Large intestine (tissue), 12 donors: ENCODE measurements at places on chromosomes 2 and 18.
A peak's percentile ranks its signal among the peaks of the same experiment; 100 is the strongest.

- peak; percentile 88 for DNase-seq
Measured at GRCh38 chr2:227450311-227450841, 21.6 kb upstream of the AGFG1 start.

DNA sequence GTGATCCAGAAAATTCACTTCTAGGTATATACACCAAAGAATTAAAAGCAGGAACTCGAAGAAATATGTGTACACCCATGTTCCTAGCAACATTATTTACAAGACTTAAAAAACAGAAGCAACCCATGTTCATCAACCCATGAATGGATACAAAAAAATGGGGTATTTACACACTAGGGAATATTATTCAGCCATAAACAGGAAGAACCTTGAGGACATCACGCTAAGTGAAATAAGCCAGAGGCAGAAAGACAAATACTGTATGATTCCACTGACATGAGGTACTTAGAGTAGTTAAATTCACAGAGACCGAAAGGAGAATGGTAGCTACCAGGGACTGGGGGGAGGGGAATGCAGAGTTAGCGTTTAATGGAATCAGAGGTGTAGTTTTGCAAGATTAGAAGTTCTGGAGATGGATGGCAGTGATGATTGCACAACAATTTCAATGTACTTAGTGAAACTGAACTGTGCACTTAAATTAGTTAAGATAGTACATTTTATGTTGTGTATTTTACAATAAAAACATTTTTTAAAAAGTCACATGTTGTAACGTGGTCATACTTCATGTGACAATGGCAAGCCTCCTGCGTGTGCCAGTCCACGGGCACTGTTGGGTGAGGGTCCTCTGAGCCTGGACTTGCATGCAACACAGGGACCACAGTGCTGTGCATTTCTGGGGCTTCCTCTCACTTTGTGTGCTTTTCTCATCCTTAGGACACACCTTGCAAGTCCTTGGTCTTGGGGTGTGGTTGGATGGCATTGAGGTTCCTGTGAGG is 206.1 kb upstream of the HDAC4 start:
- no peak for DNase-seq

- peak; percentile 38 for DNase-seq
Measured at GRCh38 chr2:28979576-28980366, 1.3 kb upstream of the TOGARAM2 start.

- no peak for DNase-seq
Measured at GRCh38 chr18:8874872-8875271, 169.5 kb downstream of the MTCL1 start.

DNA sequence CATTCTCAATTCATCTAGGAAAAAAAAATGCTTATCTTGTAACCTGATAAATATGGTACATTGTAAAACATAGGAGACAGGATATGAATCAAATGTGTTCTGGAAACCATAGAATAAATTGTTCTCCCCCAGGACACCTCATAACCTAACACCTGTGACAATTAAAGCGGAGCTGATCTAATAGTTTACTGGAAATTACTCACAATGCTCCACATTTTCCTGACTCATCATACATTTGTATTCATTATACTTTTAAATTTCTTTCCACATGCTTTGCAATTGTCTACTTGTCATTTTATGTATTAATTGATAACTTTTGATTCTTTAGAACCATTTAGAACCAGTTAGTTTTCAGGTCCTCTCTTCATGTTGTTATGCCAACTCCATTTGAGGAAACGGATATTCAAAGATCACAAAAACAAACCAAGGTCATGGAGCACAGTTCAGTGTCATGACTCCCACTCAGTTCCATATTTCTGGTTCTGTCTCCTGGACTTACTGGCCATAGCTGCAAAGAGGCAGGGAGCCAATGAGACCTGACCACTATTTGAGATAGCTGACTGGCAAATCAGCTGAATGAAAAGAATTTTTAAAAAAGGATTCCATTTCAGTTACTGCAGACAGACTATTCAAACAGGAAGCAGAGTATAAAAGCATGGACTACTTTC is 128.5 kb downstream of the CALCRL start:
- no peak for DNase-seq

DNA sequence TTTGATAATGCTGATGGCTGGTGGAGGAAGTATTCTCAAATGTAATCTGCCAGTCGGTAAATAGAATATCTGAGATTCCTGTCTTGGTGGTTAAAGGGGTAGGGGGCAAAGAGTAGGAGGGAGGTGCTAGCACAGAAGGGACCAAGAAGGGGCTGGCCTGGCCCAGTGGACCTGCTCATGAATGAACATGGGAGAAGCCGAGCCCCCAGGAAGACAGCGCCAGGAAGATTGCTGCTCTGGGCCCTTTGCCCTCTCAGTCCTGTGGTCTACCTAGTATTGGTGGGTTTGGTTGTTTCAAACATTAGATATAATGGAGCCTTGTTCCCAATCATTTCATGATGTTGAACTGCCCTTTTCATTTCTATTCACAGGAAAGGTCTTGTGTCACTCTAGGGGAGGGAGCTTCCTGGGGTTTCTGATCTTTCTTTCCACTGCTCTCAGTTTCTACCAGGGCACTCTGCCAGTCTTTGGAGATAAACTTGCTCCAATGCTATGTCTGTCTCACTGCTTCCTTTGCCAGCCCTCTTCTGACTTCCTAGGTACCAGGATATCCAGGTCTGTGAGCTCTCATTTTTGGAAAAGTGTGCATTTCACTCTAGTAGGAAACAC is 5.3 kb upstream of the MOCOS start:
- DNase-seq: no peak

DNA sequence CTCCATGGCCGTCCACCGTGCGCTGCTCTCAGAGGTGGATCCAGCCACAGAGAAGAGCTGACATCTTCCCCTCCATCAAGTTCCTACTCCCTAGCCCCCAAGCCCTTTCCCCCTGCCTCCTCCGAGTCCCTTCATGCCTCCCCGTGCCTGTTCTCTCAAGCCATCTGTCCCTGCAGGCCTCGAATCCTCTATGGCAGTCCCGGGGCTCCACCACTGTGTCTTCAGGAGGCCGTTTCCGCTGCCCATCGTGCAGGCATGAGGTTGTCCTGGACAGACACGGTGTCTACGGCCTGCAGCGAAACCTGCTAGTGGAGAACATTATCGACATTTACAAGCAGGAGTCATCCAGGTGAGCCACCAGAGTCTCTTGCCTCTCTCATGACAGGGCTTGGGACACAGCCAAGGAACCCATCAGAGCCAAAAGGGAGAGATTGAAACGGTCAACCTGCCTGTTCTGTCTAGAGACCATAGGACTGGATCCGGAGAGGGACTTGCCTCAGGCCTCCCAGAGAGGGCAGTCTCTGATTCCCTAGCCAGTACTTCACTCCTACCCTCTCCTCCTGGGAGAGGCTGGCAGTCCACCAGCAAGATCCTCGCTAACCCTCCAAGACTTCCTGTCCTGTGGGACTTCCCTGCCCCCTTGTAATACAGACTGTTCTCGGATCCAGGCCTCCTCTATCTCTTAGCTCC is 9.7 kb downstream of the UCN start:
- DNase-seq: no peak

DNA sequence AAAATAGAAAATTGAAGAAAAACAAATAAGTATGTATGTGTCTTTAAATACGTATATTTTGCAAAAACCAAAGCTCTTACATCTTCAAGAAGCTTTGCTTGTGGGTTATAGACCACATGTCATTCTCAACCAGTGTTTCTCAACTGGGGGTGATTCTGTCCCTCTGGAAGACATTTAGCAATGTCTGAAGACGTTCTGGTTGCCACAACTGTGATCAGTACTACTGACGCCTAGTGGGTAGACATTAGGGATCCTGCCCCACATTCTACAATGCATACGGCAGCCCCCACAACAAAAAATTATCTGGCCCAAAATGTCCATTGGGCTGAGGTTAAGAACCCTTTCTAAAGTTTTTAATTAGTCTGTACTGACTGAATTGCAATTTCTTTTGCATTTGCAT is 48.4 kb downstream of the UNC50 start:
- no peak for DNase-seq

GRCh38 chr2:238067939-238068338 is 7.1 kb downstream of the SCLY start:
- DNase-seq: no peak

GRCh38 chr18:43578706-43579105 is 301.4 kb upstream of the SYT4 start:
- DNase-seq: no peak

GRCh38 chr18:32019251-32019948 is 775 bp downstream of the RNF125 start:
- peak; percentile 52 for DNase-seq

DNA sequence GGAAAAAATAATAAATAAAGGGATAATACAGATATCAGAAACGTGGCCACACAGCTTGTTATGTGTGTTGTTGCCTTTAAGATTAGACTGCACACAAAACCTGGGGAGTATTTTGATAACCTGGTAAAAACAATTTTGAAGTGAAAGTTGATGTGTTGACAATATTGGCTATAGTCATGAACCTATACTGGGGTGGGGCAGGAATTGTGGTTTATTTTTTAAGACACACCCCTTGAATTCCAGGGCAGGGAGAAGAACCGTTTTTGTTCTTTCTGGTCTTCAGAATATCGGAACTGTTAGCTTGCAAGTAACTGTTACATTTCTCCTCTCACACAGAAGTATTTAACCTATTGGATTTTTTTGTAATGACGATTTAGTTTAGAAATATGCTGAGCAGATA is 80.4 kb downstream of the LIMS1 start:
- DNase-seq: no peak

- DNase-seq: no peak
Measured at GRCh38 chr18:30623401-30624065, 419.0 kb downstream of the DSC3 start.

DNA sequence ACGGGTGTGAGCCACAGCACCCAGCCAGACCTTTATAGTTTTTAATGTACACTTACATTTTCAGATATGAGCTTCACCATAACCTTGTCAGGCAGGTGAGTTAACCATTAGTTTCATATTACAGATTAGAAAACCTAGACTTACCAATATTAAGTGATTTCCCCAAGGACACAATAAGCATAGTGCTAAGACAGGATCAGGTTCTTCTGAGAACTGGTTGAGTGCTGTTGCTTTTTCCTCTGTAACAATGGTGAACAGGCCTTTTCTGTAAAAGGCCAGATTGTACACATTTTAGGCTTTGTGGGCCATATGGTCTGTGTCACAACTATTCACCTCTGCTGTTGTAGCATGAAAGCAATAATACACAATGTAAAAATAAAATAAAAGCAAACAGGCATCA is 332.0 kb downstream of the PIK3C3 start:
- DNase-seq: no peak

- DNase-seq: no peak
Measured at GRCh38 chr2:231554327-231554726, 24.1 kb upstream of the NMUR1 start.

GRCh38 chr2:7670905-7671641 is 753.9 kb downstream of the RNF144A start:
- DNase-seq: no peak

DNA sequence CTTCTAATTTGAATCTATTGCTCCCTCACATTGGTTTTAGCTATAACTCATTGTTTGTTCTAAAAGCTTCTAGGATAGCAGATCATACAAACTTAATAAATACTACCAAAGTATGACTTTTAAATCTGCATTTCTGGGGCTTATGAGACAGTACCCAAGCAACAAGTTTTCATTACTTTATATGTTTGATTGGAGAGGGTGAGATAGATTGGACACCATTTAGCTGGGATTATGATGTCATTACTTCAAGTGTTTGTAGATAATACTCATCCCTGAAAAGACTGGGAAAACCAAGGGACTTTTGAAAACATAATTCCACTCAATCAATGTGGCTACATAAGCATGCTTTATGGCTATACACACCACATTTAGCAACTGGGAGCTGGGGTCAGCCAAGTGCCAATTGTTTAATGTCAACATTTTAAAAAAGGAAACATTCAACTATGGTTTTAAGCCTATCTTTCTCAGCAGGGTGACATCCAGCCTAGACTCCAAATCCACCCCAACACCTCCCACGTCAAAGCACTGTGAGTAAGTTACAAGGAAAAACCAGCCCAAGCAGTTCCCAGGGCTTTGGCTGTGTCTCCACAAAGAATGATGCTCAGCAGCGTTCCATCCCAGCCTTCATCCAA is 119.9 kb downstream of the ETAA1 start:
- no peak for DNase-seq

- DNase-seq: no peak
Measured at GRCh38 chr2:39243469-39244123, at the start of gene CDKL4. Gene CDKL4 (minus strand): TSS chr2:39243970.

DNA sequence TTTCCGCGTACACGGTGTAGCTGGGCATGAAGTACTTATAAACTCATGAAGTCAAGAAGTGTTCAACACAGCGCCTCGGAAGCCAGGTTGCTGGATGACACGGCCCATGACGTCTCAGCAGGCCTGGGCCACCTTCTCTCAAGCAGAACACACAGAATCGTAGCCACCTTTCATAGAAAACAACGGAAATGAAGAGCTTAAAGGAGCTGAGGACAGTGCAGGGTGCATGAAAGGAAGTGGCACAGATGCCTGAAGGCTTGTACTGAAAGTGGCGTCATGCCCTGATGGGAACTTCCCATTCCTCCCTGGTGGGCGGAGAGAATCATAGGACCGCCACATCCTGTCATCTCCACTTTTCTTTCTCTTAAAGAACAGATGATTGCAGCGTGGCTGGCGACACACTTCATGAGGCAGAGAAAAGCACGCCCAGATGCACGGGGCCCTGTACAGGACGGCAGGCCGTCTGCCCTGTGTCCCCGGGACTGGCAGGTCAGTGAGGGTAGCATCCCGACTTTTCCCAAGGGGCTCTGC is 31.1 kb downstream of the HDAC4 start:
- DNase-seq: no peak

GRCh38 chr2:163044114-163044513 is 205.5 kb upstream of the KCNH7 start:
- DNase-seq: no peak

GRCh38 chr2:241868661-241869081 is 858 bp upstream of the RTP5 start:
- DNase-seq: no peak

GRCh38 chr2:47169784-47170183 is 14.7 kb upstream of the STPG4 start:
- no peak for DNase-seq

- no peak for DNase-seq
Measured at GRCh38 chr2:112750560-112750843, 13.9 kb downstream of the CKAP2L start.

DNA sequence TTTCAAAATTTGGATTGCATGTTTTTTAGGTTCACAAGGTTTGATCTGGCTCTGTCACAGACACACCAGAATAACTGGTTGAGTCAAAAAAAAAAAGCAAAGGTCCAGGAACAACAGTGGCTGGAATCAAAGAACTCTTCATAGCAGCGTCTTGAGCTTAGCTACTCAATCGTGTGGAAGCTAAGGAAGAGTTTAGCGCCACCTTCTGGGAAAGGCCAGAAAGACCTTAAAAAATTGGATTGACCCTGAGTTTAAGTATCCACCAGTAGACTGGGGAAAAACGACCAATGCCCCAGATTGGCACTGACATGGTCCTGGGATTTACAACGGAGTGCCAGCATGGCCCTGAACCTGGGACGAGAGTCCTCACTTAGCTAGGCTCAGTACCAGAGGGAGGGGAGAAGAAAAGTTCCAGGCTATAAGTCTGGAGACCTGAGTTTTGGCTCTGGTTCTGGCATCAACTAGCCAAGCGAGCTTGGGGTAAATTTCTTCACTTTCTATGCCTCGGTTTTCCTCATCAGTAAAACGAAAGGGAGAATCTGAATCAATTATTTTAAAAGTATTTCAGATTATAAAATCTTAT is 71.1 kb upstream of the TFCP2L1 start:
- peak; percentile 51 for DNase-seq

GRCh38 chr2:59529726-59530125 is 1023.7 kb downstream of the BCL11A start:
- peak; percentile 5 for DNase-seq
